H1 (cell line): ENCODE measurements at places on chromosomes 3 and 15. TPM values are rescaled to one million over a fixed set of nuclear protein-coding genes. Genes with fewer than 3 reads are reported as not detected.

PML gene
- total RNA-seq, result 30.3 and 31.2 TPM in 2 replicates

GRCh38 chr3:105431200-105431599 lies 64.5 kb downstream of the ALCAM start:
- peaks cover 3% of the 10 kb centered on the region; the same call in 1 of the 2 replicates for H3K4me1 ChIP-seq
- H3K27ac ChIP-seq, result no peak overlapping the region
- H3K4me3 ChIP-seq, result no peak overlapping the region
- H3K27me3 ChIP-seq, result no peaks in the 10 kb centered on the region

GRCh38 chr15:39756806-39757522 lies 25.7 kb downstream of the FSIP1 start:
- H3K27ac ChIP-seq, result no peak overlapping the region
- H3K27me3 ChIP-seq, result no peaks in the 10 kb centered on the region
- no peaks in the 10 kb centered on the region for H3K4me1 ChIP-seq

GRCh38 chr3:176328666-176329065 lies 868.6 kb downstream of the TBL1XR1 start:
- no peaks in the 10 kb centered on the region for H3K36me3 ChIP-seq
- H3K4me1 ChIP-seq, result peaks cover 18% of the 10 kb centered on the region; the same call in 1 of the 2 replicates

GRCh38 chr3:61358364-61358763 lies 107.1 kb upstream of the FHIT start:
- no peak overlapping the region for H3K27ac ChIP-seq
- no peak for DNase-seq
- H3K4me1 ChIP-seq, result no peaks in the 10 kb centered on the region
- H3K36me3 ChIP-seq, result no peaks in the 10 kb centered on the region
- H3K4me3 ChIP-seq, result no peak overlapping the region
- no peaks in the 10 kb centered on the region for H3K27me3 ChIP-seq
